ENCODE measurements at places on chromosomes 1 and 21. TPM values are rescaled to one million over a fixed set of nuclear protein-coding genes. Genes with fewer than 3 reads are reported as not detected.

The EPHA8 gene
- not detected for total RNA-seq

The HSD11B1 gene
- total RNA-seq, result not detected

- DNase-seq, result no peak
These were observed 973.2 kb downstream of the NCAM2 start for GRCh38 chr21:21971384-21971783.

GRCh38 chr21:44304877-44305293, 5.0 kb downstream of the PFKL start:
- peak; percentile 56 for DNase-seq

The C1orf185 gene
- total RNA-seq, result not detected

Data from Calu3 (cell line).